ENCODE measurements at places on chromosomes 7 and 10.

DNA sequence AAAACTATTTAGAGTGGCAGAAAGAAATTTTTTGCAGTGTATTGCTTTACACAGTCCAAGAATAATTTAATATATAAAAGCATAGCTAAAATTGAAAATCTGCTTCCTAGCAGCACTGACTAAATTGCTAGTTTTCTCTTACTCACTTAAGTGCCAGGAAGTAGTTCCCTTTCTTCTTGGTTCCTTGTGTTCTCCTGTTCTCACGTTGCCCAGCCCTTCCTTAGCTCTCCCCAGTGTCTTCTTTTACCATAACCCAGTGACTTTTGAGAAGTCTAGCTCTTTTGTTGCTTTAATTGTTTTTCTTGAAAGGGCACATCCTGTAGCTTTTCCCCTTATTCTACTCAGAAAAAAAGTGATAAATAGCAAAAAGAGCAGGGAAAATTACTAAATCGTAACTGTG, 215.5 kb downstream of the THSD7A start:
- no peak for DNase-seq

GRCh38 chr7:123663200-123663599, 7.5 kb downstream of the LMOD2 start:
- no peak for DNase-seq

- DNase-seq, result no peak
Measured at GRCh38 chr10:113496111-113497109, 56.4 kb upstream of the HABP2 start.

DNA sequence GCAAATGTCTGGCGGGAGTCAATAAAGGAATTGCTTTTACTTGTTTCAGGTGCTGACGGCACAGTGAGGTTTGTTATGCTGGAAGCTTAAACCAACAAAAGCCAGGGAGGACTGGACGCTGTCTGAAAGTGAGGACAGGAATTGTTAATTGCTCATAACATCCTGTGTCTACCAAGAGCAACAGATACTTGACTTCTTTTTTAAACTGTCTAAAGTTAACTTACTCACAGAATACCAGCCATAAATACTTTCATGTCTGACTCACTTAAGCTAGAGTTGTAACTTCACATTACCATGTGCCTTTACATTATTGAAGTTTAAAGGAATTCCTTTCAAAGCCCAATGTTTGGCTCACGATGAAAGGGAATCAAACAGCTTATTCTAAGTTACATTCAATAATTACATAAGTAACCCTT, 252.7 kb upstream of the SHH start:
- DNase-seq, result no peak

Data from stimulated activated CD8-positive, alpha-beta memory T cell treated with anti-CD3 and anti-CD28 coated beads, Interleukin-7, amount 100 ng/mL, for 24 hours (primary cell).